Natural killer cell (primary cell): ENCODE measurements at places on chromosomes 1 and 21.

DNA sequence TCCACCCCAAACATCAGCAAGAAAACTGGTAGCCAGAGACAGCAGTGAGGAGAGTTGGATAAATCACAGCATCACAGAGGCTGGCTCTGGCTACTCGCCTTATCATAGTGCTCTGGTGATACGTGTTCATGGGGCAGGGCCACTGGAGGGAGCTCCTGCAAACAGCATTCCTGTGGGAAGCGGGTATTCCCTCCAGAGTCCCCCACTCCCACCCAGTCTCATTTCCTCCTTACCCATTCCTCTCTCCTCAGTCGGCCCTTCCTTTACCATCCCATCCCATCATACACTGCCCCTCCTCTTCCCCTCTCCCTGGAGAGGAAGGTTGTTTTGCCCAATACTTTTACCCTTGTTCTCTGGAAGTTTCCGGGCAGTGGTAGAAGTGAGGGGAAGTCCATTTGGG, 7.1 kb downstream of the NHLH2 start:
- no peaks in the 10 kb centered on the region for H3K36me3 ChIP-seq
- no peak overlapping the region for H3K27ac ChIP-seq
- peaks cover 10% of the 10 kb centered on the region for H3K27me3 ChIP-seq
- no peak overlapping the region for H3K4me3 ChIP-seq
- peaks cover 1% of the 10 kb centered on the region for H3K4me1 ChIP-seq

GRCh38 chr1:6956488-6957159, 171.4 kb downstream of the CAMTA1 start:
- H3K4me3 ChIP-seq, result no peak overlapping the region
- no peaks in the 10 kb centered on the region for H3K36me3 ChIP-seq
- no peak overlapping the region for H3K27ac ChIP-seq
- H3K27me3 ChIP-seq, result no peaks in the 10 kb centered on the region
- no peak for DNase-seq

DNA sequence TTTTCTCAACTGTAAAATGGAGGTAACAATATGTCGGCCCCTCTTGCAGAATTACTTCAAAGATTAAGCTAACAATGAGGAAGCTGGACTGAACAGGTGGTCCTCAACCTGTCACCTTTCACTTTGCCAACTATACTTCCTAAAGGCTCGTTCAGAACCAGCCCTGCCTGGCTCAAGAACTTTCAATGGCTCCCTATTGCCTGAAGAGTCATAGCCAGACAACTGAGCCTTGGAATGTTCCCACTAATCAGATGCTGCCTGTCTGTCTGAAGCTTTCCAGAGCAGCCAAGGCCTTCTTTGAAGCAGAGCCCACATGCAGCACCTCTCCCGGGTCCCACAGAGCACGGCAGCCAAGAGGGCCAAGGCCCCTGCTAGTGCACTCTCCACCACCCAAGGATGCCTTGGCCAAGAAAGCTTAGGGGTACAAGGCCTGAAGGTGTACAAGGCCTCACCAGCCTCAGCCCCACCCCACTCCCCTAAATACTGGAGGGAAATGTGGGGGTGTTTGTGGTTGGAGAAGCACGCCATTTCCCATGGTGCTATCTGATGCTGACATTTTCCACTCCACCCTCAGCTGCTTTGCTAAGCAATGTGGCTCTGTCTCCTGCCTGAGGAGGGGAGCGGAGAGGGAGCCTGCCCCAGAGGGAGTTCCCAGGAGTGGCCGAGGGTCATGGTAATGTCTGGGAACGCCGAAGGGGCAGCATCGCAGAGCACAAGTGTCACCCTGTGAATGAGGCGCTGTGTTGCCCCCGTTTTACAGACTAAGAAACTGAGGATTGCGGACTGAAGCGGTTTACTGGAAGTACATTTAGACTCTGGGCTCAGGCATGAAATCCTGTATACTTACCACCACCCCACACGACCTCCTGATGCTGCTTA, 8.2 kb upstream of the LAPTM5 start:
- peaks cover 24% of the 10 kb centered on the region for H3K4me1 ChIP-seq
- H3K4me3 ChIP-seq, result no peak overlapping the region
- no peak overlapping the region for H3K27ac ChIP-seq
- no peaks in the 10 kb centered on the region for H3K27me3 ChIP-seq

DNA sequence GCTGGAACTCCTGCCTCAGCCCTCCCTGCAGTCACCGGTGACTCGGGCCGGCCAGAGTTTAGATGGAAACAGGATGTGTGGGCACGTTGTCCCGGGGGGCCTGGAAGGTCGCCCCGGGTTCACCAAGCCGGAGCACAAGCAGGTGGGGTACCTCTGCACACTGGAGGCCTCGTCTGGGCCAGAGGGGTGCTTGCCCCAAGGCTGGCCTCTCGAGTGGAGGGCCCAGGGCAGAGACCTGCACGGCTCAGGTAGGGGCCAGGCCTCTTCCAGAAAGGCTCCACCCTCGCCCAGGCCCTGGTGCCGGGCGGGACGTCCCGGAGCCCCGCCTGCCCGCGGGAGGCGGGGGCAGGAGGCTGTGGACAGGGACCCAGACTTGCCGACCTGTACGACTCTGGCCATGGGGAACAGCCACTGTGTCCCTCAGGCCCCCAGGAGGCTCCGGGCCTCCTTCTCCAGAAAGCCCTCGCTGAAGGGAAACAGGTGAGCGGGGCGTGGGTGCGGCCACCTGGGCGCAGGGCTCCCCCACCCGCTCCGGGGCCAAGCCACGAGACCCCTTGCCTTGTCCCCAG, at the start of gene PLEKHN1:
PLEKHN1 (plus strand) TSS at position 348 of the 569 bp plus-strand sequence; CDS start at position 398, 50 bp downstream.
- H3K4me3 ChIP-seq, result peak within 1 kb of the TSS; percentile 65
- peak; percentile 34 for DNase-seq
- H3K4me1 ChIP-seq, result peaks cover 29% of the 10 kb centered on the region
- H3K36me3 ChIP-seq, result no peaks in the 10 kb centered on the region

GRCh38 chr1:54804471-54805132, 3.5 kb upstream of the TTC22 start:
- H3K27me3 ChIP-seq, result no peaks in the 10 kb centered on the region
- peaks cover 2% of the 10 kb centered on the region for H3K36me3 ChIP-seq
- H3K4me3 ChIP-seq, result no peak overlapping the region
- H3K4me1 ChIP-seq, result peaks cover 82% of the 10 kb centered on the region
- peak overlapping the region; percentile 74 for H3K27ac ChIP-seq
- no peak for DNase-seq

DNA sequence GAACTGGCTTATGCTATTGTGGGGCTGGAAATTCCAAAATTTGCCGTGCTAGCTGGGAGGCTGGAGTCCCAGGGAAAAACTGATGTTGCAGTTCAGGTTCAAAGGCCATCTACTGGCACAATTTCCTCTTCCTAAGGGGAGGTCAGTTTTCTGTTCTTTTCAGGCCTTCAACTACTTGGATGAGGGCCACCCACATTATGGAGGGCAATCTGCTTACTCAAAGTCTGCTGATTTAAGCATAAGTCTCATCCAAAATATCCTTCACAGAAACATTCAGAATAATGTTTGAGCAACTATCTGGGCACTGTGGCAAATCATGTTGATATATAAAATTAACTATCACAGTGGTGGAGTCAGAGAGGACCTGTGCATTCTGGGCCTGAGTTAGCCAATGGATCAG, 21.2 kb upstream of the PTGFR start:
- no peak overlapping the region for H3K4me3 ChIP-seq
- no peaks in the 10 kb centered on the region for H3K27me3 ChIP-seq
- no peak for DNase-seq
- H3K36me3 ChIP-seq, result no peaks in the 10 kb centered on the region
- no peak overlapping the region for H3K27ac ChIP-seq

DNA sequence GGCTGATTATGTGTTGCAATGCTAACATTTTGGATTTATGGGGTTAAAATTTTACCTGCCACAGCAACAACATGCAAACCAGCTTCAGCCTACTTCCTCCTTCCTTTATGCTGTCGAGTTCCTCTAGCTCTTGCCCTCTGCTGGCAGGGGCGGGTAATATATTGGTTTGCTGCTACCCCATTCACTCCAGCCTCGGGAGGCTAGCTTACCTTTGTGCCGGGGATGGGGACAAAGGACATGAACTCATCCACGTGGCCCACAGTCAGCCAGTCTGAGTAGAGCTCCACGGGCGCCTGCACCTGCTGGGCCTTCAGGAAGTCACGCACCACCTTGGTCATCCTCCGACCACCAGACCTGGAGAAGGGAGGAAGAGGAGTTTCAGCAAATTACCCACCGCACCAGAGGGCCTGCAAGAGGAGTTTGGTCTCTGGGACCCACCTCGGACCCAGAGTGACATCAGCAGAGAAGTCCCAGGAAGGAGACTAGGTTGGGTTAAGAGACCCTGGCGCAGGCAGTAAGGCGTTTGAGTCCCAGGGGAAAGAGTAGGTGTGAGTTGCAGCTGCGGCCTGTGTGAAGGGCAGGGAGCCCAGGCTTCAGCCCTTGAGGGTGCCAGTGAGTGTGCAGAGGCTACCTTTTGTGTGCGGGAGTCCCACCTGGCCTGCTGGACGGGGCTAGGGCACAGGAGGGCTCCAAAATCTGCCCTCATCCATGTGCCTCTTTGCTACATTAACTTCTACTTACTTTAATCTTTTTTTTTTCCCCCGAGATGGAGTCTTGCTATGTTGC, 21.8 kb upstream of the SDHB start:
- H3K4me3 ChIP-seq, result no peak overlapping the region
- no peak overlapping the region for H3K27ac ChIP-seq
- H3K36me3 ChIP-seq, result no peaks in the 10 kb centered on the region
- H3K27me3 ChIP-seq, result no peaks in the 10 kb centered on the region

GRCh38 chr1:198054510-198054909, 102.3 kb upstream of the NEK7 start:
- DNase-seq, result no peak
- H3K36me3 ChIP-seq, result no peaks in the 10 kb centered on the region
- no peaks in the 10 kb centered on the region for H3K4me1 ChIP-seq
- no peaks in the 10 kb centered on the region for H3K27me3 ChIP-seq
- no peak overlapping the region for H3K27ac ChIP-seq
